Hindlimb muscle (tissue), 1 donor: ENCODE measurements at places on chromosomes 11 and 22. TPM values are rescaled to one million over a fixed set of nuclear protein-coding genes. Genes with fewer than 3 reads are reported as not detected.

The CARD10 gene
- 12.3 TPM for polyA plus RNA-seq

The SAA4 gene
- not detected for polyA plus RNA-seq

The MYOD1 gene
- 100 TPM for polyA plus RNA-seq

The MUC6 gene
- 0.10 TPM for polyA plus RNA-seq

The SLC29A2 gene
- 40.8 TPM for polyA plus RNA-seq

The PYGM gene
- polyA plus RNA-seq, result 300 TPM

The FAM227A gene
- polyA plus RNA-seq, result 0.77 TPM

The OR9Q2 gene
- polyA plus RNA-seq, result not detected

The RRAS2 gene
- 41.8 TPM for polyA plus RNA-seq

The MS4A6A gene
- polyA plus RNA-seq, result 31.4 TPM

The CNGA4 gene
- 0.27 TPM for polyA plus RNA-seq

The KRTAP5-8 gene
- polyA plus RNA-seq, result not detected

The CNTN5 gene
- 4.7 TPM for polyA plus RNA-seq

The CSRP3 gene
- 496 TPM for polyA plus RNA-seq

The PLAAT4 gene
- polyA plus RNA-seq, result 5.4 TPM

The SAA2 gene
- polyA plus RNA-seq, result not detected

The MMP3 gene
- not detected for polyA plus RNA-seq

The OR8G1 gene
- polyA plus RNA-seq, result not detected

The MMP7 gene
- 0.18 TPM for polyA plus RNA-seq

The RTN4R gene
- 25.1 TPM for polyA plus RNA-seq

The MRGPRE gene
- not detected for polyA plus RNA-seq

The EFEMP2 gene
- 87.9 TPM for polyA plus RNA-seq

The ZNF70 gene
- polyA plus RNA-seq, result 6.1 TPM

The OR6T1 gene
- not detected for polyA plus RNA-seq

The SFI1 gene
- 9.7 TPM for polyA plus RNA-seq

The IFITM2 gene
- polyA plus RNA-seq, result 79.2 TPM

The MISFA gene
- 8.1 TPM for polyA plus RNA-seq

The PAMR1 gene
- polyA plus RNA-seq, result 8.4 TPM

The CCDC87 gene
- 0.25 TPM for polyA plus RNA-seq

The SPATA19 gene
- polyA plus RNA-seq, result not detected

The NAALAD2 gene
- 4.2 TPM for polyA plus RNA-seq

The CCDC73 gene
- not detected for polyA plus RNA-seq
